GM20000 (cell line): ENCODE measurements at places on chromosomes 16 and 17.

DNA sequence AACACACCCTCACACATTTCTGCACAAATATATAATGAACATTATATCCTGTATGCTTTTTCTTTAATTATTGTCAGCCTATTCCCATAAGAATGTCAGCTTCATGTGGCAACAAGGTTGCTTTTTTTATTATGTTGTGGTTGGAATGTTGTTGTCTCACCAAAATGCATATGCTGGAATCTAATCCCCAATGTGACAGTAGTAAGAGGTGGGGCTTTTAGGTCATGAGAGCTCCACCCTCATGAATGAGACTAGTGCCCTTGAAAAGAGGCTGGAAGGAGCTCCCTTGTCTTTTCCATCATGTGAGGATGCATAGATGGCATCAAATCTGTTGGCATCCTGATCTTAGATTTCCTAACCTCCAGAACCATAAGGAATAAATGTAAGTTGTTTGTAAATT is 131.3 kb upstream of the IRX6 start:
- DNase-seq, result no peak

DNA sequence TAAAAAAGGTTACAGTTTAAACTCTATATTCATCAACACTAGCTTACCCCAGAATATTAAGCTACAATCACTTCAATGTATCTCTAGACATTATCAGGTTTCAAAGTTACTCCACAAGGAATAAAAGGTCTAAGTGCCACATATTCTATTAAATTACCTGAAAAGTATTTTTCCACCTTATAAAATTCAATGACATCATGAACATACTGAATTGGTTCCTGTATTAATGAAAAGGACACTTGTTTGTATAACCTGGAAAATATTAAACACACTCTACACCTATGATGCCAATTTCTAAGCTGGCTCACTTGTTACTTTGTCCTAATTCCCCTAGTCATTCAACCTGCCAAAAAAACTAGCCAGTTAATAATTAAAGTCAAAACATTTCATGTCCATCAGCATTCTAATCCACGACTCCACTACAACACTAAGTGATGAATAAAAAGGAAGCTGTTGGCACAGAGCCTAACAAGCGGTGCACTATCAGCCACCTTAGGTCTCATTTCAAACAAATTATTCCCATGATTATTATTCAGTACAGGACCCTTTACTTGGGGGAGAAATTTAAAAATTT is 12.2 kb downstream of the MED13 start:
- DNase-seq, result no peak

DNA sequence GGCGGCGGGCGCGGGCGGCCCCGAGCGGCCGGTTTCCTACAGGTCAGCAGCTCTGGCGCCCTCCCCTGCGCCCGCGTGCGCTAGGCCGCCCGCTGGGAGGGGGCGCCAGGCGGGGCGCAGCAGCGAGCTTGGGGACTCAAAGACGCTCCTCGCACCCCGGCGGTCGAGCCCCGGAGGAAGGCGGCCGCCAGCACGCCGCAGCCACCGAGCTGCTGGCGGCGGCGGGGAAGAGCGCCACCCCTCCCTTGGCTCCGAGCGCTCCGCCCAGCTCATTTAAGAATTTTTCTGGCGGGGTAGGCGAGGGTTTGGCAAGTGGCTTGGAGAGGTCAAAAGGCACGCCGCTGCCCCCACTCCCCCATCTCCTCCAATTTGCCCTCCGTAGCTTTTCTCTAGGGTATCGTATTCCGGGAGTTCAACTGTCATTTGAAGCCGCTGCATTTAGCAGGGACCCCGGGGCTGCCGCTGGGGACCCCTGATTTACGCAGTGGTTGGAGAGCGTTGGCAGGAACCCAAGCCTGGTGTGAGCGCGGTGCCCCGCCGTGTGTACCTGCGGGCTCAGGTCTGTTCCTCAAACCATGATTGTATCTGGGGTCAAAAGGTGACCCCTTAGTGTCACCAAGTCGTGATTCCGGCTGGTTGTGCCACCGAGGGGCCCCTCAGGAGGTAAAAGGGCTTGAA is 59.5 kb upstream of the GSE1 start:
- DNase-seq, result peak; percentile 91

GRCh38 chr17:61414936-61415251 is 15.3 kb downstream of the TBX2 start:
- peak; percentile 7 for DNase-seq

DNA sequence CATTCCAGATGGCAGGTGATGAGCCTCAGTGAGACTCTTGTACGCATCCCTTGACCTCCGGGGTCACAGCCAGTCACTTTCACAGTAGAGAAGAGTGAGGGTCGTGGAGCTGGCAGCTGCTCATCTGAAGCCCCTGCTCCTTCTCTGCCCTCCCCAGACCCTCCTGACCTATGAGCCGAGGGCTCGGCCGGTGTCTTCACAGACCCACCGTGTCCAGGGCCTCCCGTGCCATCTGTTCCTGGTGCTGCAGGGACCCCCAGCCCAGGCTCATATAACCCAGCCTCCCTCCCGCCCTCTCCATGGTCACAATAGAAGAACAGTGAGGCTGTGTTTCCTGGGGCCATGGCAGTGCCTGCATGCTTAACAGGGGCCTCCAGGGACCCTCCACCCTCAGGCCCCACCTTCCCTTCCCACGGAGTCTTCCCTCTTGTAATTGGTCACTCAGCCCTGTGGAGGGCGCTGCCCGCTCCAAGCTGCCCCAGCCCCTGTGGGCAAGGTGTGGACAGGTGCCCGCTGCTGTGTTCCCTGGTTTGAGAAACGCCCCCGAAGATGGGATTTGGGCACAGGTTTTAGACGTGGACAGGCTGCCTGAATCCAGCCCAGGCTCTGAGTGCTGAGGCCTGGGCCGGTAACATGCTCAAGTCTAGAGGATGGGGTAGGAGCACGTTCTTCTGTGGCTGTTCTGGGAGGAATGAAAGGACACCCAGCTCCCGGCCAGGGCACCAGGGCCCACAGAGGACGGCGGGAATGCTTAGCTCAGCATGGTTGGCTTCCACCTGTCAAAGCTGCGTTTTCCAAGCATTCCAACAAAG is 38.7 kb downstream of the ACSF3 start:
- DNase-seq, result no peak

DNA sequence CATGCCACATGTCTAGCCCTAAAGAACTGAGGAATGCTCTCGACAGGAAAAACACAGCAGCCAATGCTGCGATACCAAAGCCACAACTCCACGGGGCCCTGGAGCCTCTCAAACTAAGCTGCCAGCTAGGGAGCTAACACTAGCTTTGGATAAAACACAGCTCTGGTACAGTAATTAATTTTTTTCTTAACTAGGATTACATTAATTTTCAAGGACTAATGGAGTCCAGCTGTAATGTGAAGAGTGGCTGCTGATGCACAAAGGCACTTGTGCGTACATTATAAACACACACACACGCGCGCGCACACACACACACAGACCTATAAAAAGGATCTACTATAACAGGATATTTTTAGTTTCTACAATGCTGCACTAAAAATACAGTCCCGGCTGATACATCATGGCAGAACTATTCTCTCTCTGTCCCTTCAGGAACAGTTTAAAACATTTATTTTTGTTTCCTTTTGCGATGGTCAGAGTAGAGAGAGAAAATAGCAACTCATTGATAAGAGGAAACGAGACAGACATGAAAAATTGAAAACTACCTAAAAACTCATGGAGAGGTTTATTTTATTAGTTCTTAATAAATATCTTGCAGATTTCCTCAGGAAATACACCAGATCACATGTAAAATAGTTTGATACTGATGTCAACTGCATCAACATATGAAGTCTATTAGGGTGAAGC is 88.5 kb downstream of the SMG6 start:
- DNase-seq, result no peak

DNA sequence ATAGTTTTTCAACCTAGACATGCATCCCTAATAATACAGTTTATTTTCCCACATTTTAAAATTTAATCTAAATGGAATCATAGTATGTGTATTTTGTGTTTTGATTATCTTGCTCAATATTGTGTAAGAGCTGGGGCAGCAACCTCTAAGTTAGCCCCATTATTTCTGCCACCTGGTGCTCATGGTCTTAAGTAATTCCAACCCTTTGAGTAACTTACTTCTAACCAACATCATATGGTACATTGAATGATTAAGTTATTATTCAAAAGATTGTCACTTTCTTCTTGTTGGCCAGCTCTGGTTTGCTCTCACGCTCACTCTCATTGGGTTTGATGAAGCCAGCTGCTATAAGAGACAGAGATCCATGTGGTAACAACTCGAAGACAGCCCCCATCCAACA is 3.9 kb upstream of the KRTAP4-3 start:
- DNase-seq, result no peak

DNA sequence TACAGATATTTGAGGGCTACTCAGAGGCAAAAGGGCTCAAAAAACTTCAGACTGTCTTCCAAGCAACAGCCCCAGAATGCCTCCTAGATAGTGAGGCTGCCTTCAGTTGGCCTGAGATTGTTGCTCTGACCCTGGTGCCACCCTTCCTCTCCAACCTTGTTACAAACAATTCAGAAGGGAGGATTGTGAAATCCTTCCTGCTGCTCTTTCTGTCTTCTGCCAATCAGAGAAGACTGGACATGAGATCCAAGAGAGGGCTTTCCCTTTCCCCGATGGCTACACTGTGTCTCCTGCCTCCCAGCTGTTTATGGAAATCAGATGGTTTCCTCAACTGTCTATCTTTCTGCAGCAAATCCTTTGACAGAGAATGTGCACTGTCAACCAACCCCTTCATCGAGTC is 419.9 kb downstream of the CDH13 start:
- no peak for DNase-seq

GRCh38 chr17:44529864-44530263 is 26.7 kb upstream of the GPATCH8 start:
- DNase-seq, result no peak

DNA sequence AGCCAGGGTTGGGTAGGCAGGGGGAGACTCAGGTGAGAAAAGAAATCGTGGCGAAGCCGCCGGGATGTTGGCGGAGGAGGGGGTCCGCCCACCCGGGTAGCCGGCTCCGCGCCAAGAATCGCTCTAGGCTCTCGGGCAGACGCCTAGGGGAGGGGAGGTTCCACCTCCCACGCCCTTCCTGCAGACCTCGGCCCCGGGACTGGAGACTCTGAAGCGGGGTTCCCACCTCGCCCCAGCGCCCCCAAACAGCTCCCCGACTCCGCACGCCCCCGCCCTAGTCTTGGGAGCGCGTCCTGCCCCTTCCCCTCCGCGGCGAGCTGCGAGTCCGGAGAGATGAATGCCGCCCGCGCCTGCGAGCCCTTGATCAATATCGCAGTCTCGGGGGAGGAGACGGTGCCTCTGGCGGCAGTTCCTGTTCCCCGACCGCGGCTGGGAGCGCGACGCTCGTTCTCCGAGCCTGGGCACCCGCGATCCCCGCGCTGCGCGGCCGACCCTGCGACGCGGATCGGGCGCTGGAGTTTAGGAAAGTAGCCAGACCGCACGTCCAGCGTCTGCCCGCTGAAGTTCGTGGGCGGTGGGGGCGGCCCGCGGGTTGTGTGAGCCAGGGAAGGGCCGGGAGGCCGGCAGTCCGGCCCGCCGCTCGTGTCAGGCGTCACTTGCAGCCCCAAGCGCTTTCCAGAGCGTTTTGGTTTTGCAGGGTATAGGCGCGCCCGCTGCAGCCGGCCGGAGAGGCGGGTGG is 790 bp downstream of the CRHR1 start:
- DNase-seq, result peak; percentile 78

- DNase-seq, result peak; percentile 84
These were observed 80.1 kb downstream of the DNAH17 start for GRCh38 chr17:78497115-78497540.

DNA sequence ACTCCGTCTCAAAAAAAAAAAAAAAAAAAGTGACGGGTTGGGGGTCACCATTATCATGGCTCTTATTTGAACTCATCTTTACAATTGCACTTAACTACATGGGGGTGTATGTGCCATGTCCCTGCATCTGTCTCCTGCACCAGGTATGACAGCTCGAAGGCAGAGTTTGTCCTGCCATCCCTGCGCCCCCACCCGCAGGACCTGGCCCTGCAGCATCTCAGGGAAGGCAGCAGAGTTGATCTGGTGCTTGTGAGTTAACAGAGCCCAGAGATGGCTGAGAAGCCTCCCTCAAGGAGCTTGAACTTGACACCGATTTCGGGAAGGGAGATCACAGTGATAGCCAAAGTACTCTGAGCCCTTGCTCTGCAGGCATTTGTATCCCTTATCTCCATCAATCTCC is 44.8 kb downstream of the C16orf82 start:
- DNase-seq, result no peak

- DNase-seq, result no peak
These were observed 4.8 kb downstream of the LGALS3BP start for GRCh38 chr17:78974635-78975591.

- DNase-seq, result no peak
These were observed 34.5 kb downstream of the MAP1LC3B start for GRCh38 chr16:87426423-87427215.

- DNase-seq, result no peak
These were observed 81.1 kb downstream of the ANKRD11 start for GRCh38 chr16:89409161-89409711.

DNA sequence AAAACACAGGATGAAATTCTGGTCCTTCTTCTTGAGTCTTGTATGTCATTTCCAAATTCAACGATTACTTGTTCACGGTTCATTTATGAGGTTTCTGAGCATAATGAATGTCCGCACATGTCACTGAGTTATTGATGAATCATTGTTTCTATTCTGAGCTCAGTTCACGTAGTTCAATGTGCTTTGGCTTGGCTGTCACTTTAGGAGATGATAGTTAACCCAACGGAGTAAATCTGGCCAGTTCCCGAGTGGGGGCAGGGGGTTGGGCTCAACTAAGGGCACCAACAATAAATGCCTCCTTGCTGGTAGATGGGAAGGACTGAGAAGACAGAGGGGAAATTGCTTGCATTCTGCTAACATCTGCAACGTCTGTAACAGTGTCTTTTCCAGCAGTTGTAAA is 239.4 kb upstream of the HSBP1 start:
- no peak for DNase-seq

DNA sequence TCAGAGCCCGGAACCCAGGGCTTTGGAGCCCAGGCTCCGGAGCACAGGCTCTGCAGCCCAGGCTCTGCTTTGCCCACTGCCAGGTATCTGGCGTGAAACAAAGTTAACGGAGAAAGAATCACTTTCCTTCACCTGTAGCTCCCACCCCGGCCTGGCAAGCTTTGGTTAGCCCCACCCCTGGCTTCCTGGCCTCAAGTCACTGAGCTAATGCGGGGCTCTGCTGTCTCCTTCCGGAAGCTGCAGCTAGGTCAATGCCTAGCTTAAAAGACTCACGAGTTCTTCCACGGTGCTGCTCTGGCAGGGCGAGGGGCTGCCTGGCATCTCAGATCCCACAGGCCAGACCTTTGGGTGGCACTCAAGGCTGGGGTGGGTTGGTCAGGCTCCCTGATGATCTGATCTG is 21.1 kb upstream of the SPPL2C start:
- no peak for DNase-seq

- DNase-seq, result peak; percentile 97
These were observed 43.2 kb downstream of the TSC2 start for GRCh38 chr16:2090777-2091546.

GRCh38 chr16:88516601-88517061 is 53.6 kb upstream of the ZC3H18 start:
- DNase-seq, result no peak

DNA sequence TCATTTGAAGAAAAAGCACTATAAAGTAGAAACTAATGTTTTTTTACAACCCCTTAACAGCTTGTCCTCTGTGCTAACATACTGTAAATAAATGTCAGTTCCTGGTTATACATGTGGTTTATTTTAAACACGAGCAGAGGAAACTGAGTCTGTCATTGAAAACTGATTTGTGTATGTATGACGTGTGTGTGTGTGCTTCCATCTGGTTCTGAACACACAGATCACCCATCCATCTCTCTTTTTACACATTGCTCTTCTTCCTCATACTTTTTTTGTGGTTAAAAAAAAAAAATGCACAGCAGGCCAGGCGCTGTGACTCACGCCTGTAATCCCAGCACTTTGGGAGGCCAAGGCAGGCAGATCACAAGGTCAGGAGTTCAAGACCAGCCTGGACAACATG is 49.5 kb downstream of the ZNF423 start:
- DNase-seq, result no peak

GRCh38 chr16:1101133-1101532 is 5.1 kb upstream of the C1QTNF8 start:
- no peak for DNase-seq
